ENCODE measurements at places on chromosomes 12 and 14. TPM values are rescaled to one million over a fixed set of nuclear protein-coding genes. Genes with fewer than 3 reads are reported as not detected.
A peak's percentile ranks its signal among the peaks of the same experiment; 100 is the strongest.

DNA sequence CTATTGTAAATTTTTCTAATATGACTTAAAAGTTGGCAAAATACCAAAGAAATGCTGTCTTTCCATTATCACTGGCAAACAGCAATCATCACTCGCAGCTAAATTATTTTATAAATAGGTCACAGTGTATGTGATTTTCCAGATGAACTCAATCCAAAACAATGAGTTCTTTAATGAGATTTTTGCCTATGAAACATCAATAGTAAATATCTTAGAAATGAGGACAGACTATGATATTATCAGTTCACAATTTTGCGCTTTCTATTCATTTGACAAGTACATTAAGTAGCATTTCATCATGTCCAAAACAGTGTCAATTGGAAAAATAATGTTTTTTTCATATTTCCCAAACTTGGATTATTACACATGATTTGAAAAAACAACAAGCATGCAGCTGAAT is 65.7 kb downstream of the PIK3C2G start:
- no peak for DNase-seq

DNA sequence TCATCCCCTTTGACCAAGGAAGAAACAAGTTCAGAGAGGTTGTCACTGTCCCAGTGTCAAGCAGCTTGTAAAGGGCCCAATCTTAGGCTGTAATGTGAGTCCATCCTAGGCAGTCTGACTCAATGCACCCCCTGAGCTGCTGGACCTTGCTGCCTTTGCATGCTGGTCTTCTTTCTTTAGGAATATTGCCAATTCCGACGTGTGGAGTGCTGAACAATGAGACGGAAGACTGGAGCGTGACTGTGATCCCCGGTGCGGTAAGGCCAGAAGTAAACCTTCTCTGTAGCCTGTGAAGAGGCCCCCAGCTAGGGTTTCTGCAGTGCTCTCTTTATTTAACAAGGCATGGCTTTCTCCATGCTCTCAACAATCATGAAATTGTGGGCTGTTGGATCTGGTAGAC is 963 bp downstream of the TCTN2 start:
- peak; percentile 23 for DNase-seq

DNA sequence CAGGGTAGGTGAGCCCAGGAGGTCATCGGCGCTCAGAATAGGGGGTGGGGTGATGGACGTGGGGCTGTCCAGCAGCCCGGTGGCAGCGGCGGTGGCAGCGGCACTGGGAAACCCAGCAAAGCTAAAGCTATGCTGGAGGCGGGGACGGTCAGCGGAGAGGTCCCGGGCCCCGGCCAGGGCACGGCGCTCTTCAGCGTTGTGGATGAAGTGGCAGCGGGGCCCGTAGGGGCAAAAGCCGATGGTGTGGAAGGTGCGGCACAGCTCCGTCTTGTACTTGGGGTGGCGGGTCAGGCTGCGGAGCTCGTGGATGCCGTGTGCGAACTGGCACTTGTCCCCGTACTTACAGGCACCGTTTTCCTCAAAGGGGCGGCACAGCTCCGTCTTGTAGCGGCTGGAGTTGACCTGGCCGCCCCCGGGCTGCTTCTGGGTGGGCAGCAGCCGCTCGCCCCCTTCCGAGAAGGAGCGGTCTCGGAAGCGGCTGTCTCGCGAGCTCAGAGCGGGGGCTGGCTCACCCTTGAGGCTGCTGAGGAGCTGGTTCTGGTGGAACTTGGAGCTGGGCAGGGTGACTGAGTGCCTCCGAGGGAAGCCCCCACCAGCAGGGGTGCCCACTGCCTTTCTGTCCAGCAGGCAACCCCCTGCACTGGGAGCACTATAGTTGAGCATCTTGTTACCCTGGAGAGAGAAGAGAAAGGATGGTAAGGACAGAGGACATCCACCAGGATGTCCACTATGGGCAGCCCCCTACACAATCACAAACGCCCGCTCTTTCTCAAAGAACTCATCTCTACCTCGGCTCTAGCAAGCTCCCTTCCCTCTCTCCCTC is 2.8 kb downstream of the ZFP36L1 start:
- peak; percentile 66 for DNase-seq

GRCh38 chr14:103740991-103741689 is 25.5 kb downstream of the ZFYVE21 start:
- no peak for DNase-seq

DNA sequence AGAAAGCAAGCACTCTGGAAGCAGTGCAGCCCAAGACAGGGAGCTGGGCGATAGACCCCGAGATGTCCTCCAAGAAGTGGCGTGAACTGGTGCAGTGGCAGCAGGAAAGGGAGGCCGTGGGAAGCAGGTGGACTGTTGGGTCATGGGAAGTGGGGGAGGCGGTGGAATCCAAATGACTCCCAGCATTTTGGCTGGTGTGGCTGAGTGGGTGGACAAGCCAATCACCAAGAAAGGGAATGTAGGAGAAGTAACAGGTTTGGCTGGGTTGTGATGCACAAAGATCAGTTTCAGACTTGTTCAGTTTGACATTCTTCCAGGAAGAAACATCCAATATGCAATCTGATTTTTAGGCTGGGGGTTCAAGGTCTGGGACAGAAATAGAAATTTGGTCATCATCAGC is 46.0 kb upstream of the KTN1 start:
- no peak for DNase-seq

- DNase-seq: no peak
Observed at GRCh38 chr14:53406519-53406918, 253.4 kb upstream of the DDHD1 start.

GRCh38 chr12:4454315-4454860 is 8.8 kb upstream of the FGF6 start:
- DNase-seq: no peak

DNA sequence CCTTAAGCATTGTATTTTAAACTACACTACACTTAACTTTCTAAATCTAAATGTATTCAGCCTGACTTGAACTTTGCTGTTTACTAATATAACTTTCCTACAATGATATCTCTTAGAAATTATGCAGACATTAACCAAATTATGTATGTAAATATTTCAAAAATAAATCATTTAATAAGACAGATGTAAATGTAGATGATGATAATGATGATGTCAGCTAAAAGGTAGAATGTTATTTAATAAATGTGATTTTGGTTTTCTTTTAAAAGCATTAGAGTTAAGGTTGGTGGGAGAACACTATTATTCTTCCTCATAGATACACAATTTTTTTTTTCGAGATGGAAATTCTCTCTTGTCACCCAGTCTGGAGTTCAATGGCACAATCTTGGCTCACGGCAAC is 10.1 kb downstream of the TAS2R43 start:
- DNase-seq: no peak

GRCh38 chr12:102021540-102022246 is 40.1 kb downstream of the WASHC3 start:
- DNase-seq: no peak

GRCh38 chr14:69701857-69702256 is 65.1 kb upstream of the SRSF5 start:
- no peak for DNase-seq

DNA sequence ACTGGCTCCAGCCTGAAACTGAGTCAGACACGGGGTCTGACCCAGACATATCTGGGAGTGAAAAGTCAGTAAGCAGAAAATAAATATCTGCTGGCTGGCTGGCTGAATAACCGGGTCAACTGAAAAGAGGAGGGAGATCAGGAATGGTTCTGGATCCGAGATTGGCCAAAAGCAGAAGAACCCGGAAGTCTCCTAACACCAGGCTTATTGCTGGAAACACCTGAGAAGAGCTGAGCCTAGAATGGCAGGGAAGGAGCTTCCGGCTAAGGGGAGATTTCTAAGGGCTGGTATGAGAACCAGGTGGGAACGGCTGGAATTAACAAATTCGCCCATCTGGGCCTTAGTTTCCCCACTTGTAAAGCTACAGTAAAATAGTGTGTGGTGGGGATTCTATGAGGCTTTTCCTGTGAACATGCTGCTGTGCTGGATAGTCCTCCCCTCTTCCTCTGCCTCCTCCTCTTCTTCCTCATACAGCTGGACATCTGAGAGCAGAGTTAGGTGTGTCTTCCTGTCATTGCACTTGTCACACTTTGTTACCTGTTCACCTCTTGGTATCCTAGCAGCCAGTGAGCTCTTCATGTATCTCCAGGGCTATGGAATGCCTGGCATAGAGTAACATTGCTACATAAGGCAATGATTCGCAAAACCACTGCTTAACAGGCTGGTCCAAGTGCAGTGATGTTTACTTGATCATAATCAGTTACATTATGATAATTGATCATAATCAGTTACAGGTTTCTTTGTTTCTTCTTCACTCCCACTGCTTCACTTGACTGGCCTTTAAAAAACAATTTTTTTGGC is 2.0 kb upstream of the SHMT2 start:
- DNase-seq: peak; percentile 56

- no peak for DNase-seq
Observed at GRCh38 chr12:129193263-129193871, 340.1 kb downstream of the GLT1D1 start.

DNA sequence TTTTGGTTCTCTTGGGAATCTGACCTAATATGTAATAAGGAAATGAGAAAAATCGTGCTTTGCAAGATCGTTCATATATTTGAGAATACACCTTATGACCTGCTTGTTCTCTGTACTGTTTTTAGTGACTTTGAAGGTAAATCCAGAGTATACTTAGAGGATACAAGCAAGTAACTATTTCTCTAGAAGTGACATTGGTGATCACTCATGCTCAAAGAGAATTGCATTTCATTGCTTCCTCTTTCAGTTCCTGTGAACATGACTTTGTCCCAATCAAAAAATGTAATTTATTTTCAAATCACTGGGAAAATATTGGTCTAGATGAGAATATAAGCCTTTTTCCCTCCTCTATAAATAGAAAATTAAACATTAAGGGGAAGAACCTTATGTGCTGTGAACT is 2.7 kb downstream of the KTN1 start:
- DNase-seq: no peak

GRCh38 chr12:6047249-6048237 is 76.9 kb downstream of the VWF start:
- DNase-seq: peak; percentile 96

GRCh38 chr12:24861766-24862540 is 86.9 kb downstream of the BCAT1 start:
- DNase-seq: no peak

DNA sequence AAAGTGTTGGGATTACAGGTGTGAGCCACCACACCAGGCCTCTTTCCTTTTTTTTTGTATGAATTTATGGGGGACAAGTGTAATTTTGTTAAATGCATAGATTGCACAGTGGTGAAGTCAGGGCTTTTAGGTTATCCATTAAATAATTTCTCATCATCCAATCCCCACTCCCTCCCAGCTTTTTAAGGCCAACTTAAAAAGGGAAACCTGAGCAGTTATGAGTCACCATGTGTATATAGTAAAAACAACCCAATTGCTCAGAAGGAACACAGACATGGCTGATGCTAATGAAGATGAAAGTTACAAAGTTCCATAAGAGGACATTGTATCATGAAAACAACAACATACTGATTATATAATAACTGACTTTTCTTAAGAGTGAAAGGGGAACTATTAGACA is 25.6 kb upstream of the ARID2 start:
- peak; percentile 15 for DNase-seq

DNA sequence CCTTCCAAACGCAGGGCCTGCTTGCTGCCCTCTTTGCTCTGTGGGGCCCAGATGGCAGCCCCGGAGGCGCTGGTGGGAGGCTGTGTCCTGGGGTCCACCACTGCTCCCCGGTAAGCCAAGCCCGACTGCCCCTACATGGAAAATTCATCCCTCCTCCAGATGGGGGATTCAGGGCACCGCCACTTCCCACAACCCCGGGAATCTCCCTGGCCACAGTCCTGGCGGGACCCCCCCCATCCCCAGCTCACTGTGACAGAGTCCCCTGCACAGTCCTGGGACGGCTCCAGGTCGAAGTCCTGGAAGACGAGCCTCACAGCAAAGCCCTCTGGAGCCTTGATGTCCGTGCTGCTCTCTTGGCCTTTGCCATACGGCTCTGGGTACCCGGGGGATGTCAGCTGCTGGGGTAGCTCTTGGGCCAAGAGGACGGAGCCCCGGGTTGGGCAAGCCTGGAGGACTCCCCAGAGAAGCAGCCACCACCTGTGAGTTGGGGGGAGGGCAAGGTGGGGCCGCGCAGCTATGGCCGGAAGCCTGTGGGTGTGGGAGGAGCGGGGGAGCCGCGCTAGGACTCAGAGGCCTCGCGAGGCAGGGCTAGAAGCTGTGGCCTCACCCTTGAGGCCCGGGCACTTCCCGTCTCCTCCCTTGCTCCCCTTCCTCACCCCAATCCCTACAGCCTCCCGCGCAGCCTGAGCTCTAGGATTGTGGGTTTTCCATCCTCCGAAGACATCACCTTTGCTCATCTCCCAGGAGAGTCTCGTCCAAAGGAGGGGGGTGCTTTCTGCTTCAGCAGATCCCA is 815 bp downstream of the C1RL start:
- peak; percentile 89 for DNase-seq

GRCh38 chr14:104863923-104864266 is 1.2 kb upstream of the CEP170B start:
- no peak for DNase-seq

- DNase-seq: no peak
Observed at GRCh38 chr12:58357511-58357910, 416.1 kb downstream of the ATP23 start.

DNA sequence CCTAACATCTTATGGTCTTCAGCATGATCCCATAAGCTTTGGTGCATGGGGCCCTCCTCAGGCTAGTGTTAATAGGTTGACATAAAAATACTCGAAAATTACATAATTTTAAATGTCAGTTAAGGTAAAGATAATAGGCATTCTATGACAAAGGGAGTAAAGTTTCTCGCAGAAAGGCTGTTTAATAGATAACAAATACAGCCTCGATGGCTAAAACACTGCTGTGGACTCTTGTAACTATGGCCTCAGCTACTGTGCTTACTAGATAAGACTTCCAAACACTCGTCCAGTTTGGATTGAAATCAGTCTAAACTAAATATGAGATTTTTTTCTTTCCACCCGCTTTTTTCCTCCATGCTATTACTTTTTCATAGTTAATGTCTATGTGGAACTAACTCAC is 23.2 kb upstream of the MGST1 start:
- no peak for DNase-seq

- no peak for DNase-seq
Observed at GRCh38 chr12:79841878-79842265, 93.0 kb downstream of the PPP1R12A start.

- peak; percentile 79 for DNase-seq
Observed at GRCh38 chr12:117486840-117487659, 125.6 kb upstream of the NOS1 start.

GRCh38 chr14:94485944-94486841 is 10.2 kb upstream of the SERPINA9 start:
- peak; percentile 75 for DNase-seq

TAS2R14 gene
- total RNA-seq: 0.76 TPM

AJUBA gene
- total RNA-seq: 70.7 TPM

ALDH1L2 gene
- total RNA-seq: 50.9 TPM

COX6A1 gene
- total RNA-seq: 358 TPM

GLS2 gene
- total RNA-seq: not detected

FGD4 gene
- total RNA-seq: 3.5 TPM

E2F7 gene
- 2.5 TPM for total RNA-seq

NEDD8 gene
- 161 TPM for total RNA-seq

PTCSC3 gene
- not detected for total RNA-seq

ALKBH1 gene
- total RNA-seq: 13.2 TPM

Data from GM23248 (cell line).